ENCODE measurements at places on chromosomes 2 and 18.

DNA sequence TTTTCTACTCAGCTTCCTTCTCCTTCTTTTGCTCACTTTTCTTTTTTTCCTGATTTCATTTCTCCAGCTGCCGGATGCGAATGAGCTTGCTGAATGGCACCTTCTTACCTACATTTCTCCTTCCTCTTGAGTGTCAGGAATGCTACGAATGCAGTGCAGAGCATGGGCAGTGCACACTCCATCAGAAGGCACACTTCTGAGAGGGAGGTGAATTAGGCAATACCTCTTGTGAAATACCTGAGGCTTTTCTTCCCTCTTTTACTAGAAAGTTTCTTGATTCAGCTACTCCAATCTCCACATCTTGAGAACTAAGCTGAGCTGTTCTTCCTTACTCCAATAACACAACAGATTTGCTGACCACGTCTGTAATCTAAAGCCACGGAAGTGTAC, 51.1 kb downstream of the PLEKHM3 start:
- DNase-seq, result no peak

- DNase-seq, result no peak
Observed at GRCh38 chr2:79622508-79622907, 109.7 kb downstream of the CTNNA2 start.

GRCh38 chr18:3605486-3605952, 155.5 kb downstream of the TGIF1 start:
- DNase-seq, result no peak

DNA sequence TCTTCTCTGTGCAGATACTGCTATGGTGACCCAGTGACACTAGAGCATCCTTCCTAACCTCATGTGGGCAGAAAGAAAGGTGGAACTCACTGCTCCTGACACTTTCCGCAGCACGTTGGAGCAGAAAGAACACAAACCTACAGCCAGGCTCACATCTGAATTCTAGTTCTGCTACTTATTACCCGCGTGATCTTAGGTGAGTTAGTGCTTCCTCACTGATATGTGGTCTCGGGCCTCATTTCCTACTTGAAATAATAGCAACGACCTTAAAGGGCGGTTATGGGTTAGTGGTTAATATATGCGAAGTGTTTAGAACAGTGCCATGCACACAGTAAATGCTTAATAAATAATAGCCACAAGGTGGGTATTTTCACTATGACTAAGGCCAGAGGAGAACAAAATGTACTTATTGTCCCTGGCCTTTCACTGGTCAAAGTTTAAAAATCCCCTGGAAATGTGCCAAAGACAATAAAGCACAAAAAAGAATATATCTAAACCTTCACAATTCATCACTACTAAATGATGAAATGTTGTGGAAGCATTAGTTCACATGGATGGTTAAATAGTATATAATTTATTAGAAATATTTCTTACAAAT, 66.6 kb downstream of the MYOM1 start:
- no peak for DNase-seq

DNA sequence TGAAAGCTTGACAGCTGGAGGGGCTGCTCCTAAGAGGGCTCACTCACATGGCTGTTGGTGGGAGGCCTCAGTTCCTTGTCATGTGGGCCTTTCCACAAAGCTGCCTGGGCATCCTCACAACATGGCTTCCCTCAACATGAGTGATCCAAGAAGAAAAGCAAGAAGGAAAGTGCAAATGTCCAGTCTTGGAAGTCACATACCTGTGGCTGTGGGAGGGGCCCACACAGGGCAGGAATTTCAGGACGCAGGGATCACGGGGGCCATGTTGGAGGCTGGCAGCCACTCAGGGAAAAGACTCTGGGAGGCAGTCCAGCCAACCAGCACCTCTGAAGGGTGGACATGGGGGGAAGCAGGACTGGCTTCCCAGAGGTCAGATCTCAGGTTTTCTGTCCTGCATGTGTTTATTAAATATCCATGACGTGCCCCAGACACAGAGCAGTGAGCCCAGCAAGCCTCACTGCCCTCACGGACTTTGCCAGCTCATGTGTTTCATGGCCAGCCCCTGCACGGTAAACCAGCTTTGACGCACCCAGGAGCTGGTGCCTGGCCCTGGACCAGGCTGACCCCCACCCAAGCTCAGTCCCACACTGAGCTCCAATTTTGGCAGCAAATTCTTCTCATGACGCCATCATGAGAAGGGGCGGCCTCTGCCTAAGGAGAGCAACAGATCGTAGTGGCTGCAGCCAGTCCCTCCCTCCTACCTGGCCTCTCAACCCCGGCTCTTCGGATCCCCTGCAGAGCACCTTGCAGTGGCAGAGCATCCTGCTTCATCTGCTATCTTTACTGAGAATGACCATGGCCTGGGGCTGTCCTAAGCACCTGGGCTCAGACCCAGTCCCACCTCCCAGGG, 34.7 kb upstream of the GPR17 start:
- DNase-seq, result no peak

DNA sequence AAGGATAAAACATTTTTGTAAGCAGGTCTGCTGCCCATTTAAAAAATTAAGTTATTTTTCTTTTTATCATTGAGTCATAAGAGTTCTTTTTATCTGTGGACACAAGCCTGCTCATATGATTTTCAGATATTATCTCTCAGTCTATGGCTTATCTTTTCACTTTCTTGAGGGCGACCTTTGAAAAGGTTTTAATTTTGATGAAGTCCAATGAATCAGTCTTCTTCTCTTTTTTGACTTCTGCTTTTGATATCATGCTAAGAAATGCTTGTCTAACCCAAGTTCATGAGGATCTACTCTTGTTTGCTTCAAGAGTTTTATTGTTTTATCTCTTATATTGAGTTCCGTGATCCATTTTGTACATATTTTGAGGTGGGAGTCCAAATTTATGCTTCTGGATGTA, 36.5 kb downstream of the PSMD14 start:
- no peak for DNase-seq

DNA sequence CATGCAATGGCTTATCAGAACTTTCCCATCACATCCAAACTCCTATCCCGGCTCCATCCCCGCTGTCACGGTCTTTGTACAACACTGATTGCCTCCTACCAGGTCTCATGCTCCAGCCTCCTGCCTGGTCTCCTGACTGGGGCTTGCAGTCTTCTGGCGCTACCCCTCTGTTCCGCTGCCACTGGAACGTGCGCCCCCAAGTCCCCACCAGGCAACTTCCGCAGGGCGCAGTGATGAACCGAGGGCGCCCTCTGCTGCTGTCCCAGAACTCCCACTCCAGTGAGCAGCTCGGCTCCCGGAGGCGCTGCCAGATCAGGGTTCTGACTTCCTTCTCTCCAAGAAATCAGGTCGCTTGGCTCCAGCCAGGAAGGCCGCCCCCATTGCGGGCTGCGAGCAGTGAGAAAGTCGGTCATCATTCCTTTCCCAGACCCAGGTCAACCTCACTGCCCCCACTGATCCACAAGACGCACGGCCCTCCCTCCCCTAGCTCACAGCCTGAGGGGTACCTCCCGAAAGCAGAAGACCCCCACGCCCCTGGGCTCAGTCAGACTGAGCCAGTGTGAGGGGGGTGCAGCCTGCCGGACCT, 43.9 kb upstream of the RAB11FIP5 start:
- DNase-seq, result no peak

GRCh38 chr2:238231251-238231793, 8.5 kb downstream of the HES6 start:
- peak; percentile 77 for DNase-seq

- no peak for DNase-seq
Observed at GRCh38 chr18:45920367-45920766, 46.8 kb downstream of the EPG5 start.

- no peak for DNase-seq
Observed at GRCh38 chr2:74704216-74704615, 50.2 kb downstream of the SEMA4F start.

Data from activated naive CD4-positive, alpha-beta T cell (primary cell).